Esophagus squamous epithelium (tissue), 5 donors: ENCODE measurements at places on chromosomes 4 and X.

GRCh38 chr4:162356181-162356580 lies 192.4 kb upstream of the FSTL5 start:
- DNase-seq: no peak

- no peak for DNase-seq
Measured at GRCh38 chrX:100747703-100748102, 15.8 kb upstream of the SYTL4 start.

DNA sequence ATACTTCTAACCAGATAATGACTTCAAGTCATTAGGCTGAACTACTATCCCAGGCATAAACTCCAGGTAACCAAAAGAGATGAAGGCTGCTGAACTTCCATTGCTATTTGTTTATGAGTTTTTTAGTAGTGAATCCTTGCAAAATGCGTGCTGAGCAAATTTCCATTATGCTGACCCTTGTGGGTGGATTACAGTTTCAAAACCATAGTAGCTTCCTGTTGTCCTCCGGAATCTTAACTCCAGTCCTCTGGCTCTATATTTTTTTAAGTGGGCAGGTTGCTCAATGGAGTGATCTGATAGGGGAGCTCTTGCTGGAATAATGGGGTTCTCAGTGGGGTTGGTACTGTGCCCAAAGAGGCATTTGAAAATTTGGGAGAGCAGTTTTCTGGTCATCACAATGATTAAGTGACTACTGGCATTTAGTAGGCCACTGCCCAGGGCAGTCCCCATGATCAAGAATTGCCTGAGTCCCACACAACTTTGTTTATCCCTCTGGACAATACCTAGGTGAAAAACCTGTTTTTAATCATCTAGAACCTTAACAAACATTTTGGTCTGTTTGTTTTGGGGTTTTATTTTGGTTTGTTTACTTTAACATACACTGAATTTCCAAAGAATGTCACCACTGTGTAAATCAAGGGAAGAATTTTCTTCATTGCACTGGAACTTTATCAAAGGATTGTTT lies 302.3 kb upstream of the GATB start:
- no peak for DNase-seq

GRCh38 chr4:165765053-165765452 lies 108.0 kb upstream of the TLL1 start:
- no peak for DNase-seq

DNA sequence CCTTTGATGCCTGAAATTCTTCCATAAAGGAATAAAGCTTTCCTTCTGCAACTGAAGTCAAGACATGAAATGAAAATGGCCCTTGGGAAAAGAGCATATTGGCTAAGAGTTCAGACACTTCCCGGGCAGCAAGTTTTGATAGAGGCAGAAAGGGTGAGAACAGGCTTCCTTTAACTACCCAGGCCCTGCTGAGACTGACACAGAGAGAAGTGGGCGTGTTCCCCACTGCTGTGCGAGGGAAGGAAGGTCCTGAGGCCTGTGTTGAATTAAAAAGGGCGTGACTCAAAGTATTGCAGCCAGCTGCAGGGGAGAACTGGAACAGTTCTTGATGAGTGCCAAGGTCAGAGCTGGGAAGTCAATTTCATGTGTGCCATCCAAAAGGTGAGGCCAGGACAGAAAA lies 33.9 kb upstream of the ADGRG2 start:
- DNase-seq: no peak

GRCh38 chr4:165927815-165928214 lies 54.8 kb downstream of the TLL1 start:
- DNase-seq: no peak

- no peak for DNase-seq
Measured at GRCh38 chrX:22788221-22788620, 211.5 kb upstream of the DDX53 start.

- no peak for DNase-seq
Measured at GRCh38 chrX:106752101-106752678, 25.7 kb downstream of the RNF128 start.

DNA sequence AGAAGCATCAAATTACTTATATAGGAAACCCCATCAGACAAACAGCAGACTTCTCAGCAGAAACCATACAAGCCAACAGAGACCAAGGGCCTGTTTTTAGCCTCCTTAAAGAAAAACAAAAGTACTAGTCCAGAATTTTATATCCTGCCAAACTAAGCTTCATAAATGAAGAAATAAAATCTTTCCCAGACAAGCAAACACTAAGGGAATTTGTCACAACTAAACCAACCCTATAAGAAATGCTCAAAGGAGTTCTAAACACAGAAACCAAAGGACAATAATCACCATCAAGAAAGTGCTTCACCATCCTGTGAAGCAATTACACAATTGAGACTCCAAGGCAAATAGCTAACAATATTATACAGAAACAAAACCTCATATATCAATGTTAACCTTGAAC lies 238.6 kb downstream of the NKX6-1 start:
- DNase-seq: no peak

- DNase-seq: no peak
Measured at GRCh38 chrX:7689791-7690412, 153.1 kb upstream of the VCX start.

- peak; percentile 4 for DNase-seq
Measured at GRCh38 chr4:183986971-183987946, 82.2 kb downstream of the STOX2 start.

GRCh38 chr4:159608436-159608835 lies 505.6 kb downstream of the RAPGEF2 start:
- DNase-seq: no peak

- no peak for DNase-seq
Measured at GRCh38 chrX:115713460-115713859, 152.5 kb downstream of the PLS3 start.

- no peak for DNase-seq
Measured at GRCh38 chr4:103207673-103208072, 9.5 kb upstream of the CENPE start.

DNA sequence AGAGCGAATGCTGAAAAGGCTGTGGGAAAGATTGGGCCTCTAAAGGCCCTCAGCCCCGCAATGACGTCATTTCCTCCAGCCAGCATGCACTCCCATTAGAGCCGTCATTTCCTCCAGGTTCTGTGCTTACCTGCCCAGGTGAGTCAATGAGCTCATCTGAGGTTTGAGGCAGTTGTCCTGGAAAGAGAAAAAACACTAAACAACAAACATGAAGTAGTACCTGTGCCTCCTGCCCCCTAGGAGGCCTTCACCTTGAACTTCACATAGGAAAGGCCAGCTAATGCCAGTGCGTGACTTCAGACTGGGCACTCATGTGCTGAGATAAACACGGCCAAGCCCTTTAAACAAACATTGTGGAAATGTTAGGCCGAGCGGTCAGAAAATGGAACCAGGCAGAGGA lies 55.9 kb downstream of the FHDC1 start:
- DNase-seq: no peak

- no peak for DNase-seq
Measured at GRCh38 chr4:184728858-184729257, 5.0 kb downstream of the CENPU start.

GRCh38 chr4:127772769-127773671 lies 9.1 kb upstream of the HSPA4L start:
- no peak for DNase-seq

- no peak for DNase-seq
Measured at GRCh38 chrX:13901354-13901753, 84.5 kb upstream of the GPM6B start.

- peak; percentile 32 for DNase-seq
Measured at GRCh38 chrX:107684956-107685385, 56.7 kb downstream of the PRPS1 start.

DNA sequence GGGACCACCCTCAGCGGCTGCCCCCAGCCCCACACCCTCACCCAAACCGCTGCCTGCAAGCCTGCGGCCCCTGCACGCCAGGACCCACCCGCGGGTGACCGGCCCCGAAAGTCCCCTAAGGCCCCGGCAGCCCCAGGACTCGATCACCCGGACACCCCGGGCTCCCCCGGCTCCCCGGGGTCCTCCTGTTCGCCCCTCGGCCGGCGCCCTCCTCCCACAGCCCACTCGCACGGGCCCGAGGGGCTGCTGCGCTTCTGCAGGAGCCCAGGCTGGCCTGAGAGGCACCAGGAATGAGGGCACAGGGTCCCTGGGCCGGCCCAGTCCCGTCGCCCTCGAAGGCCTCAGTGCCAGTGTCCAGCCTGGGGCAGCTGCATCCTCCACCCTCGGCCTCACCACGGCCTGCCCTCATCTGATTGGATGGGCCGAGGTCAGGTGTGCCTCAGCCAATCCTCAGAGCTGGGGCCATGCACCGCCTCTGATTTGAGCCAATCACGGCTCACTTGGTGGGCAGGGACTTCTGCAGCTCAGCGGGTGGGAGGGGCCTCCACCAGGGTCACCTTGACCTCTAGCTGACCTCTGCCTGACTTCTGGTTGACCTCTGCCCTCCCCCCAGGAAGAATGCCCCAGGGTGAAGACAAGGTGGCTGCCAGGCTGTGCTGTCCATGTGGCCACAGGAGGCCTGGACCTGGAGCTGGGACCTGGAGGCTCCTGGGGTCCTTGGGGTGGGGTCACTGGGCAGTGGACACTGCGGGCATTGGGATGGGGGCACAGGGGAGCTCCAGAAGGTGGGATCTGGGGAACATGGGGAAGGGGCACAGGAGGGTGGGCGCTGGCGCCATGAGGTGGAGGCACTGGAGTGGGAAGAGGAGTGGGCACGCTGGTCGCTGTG lies 97.6 kb upstream of the NKX1-1 start:
- no peak for DNase-seq

DNA sequence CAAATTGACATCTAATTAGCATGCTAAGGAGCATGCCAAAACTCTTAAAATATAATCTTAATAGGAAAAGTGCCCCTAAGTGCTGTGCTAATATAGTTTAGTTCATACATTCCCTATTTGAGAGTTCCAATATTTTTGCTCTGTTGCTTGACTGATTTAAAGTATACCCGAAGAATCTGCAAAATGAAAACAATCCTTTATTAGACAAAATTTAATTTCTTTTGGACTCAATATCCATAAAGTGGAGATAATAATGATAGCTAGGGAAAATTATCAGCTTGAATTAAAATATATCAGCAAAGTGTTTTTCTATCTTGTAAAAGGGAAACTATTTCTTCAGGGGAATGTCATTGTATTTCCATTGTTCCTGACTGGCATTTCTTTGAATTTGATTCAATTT lies 196.0 kb upstream of the NPY2R start:
- DNase-seq: no peak
